ENCODE measurements at places on chromosomes 5 and 9.

GRCh38 chr9:114991861-114992260 lies 61.5 kb upstream of the TNFSF8 start:
- no peak for DNase-seq
- no peaks in the 10 kb centered on the region for H3K27me3 ChIP-seq
- H3K27ac ChIP-seq, result no peak overlapping the region
- no peaks in the 10 kb centered on the region for H3K36me3 ChIP-seq

GRCh38 chr5:53893626-53894025 lies 333.2 kb downstream of the NDUFS4 start:
- no peaks in the 10 kb centered on the region for H3K36me3 ChIP-seq
- no peaks in the 10 kb centered on the region for H3K27me3 ChIP-seq
- no peaks in the 10 kb centered on the region for H3K4me1 ChIP-seq
- no peak for DNase-seq
- no peak overlapping the region for H3K4me3 ChIP-seq

DNA sequence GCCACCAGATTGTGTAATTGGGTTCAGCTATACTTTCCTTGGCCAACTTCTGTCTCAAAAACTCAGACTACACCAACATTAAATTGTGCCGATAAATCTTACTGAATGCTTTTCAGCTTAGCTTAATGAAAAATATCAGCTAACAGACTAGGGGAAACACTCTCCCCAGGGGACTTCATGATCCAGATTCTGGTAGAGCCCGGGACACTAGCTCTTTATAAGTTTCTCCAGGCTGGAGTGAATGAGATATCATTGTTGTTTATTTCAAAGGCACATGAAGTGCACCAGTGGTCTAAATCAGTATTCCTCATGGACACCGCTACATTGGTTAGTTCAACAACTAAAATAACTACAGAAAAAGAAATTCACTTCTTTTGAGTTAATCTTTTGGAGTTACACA lies 10.5 kb upstream of the LHFPL2 start:
- H3K4me3 ChIP-seq, result no peak overlapping the region
- H3K27ac ChIP-seq, result peak overlapping the region; percentile 47
- no peaks in the 10 kb centered on the region for H3K27me3 ChIP-seq
- DNase-seq, result no peak
- H3K36me3 ChIP-seq, result no peaks in the 10 kb centered on the region
- H3K4me1 ChIP-seq, result peaks cover 18% of the 10 kb centered on the region

DNA sequence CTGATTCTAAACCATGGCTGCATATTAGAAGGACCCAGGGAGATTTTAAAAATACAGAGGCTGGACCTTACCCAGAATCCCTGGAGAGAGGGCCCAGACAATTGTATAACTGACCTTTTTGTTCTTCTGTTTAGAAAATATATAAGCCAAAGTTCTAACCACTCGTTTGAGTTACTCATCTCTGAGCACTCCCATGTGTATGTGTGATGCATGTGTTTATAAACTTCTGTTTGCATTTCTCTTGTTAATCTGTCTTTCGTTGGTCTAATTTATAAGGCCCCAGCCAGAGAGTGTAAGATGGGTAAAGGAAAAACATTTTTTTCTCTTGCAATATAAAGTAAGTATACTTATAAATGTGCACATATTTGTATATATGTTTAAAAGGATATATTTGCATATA lies 443.9 kb downstream of the ZNF608 start:
- no peak for DNase-seq
- no peak overlapping the region for H3K4me3 ChIP-seq
- no peaks in the 10 kb centered on the region for H3K27me3 ChIP-seq
- no peak overlapping the region for H3K27ac ChIP-seq

All from right atrium auricular region (tissue), 2 donors.